ENCODE measurements at places on chromosomes 7 and 10.

- H3K27ac ChIP-seq, result no peak overlapping the region
- H3K36me3 ChIP-seq, result no peaks in the 10 kb centered on the region
- no peaks in the 10 kb centered on the region for H3K4me1 ChIP-seq
- no peak overlapping the region for H3K4me3 ChIP-seq
- no peak for DNase-seq
Measured at GRCh38 chr7:131898418-131898817, 342.0 kb upstream of the PODXL start.

DNA sequence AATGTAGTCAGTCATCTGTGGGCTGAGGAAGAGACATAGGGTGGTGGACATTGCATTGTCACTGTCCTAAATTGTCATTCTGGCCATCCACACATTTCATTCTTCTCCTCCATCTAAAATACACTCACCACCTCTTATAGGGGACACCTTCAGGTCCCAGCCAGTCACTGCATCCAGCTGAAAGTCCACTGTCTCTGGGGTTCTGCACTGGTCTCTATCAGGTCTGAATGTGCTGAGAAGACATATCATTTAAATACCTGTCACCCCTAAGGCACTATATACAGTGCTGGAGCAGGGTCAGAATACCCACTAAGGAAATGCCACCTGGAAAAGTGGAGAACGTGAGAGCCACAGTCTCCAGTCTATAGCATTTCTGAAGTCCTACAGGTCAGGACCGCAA is 29.6 kb downstream of the SH2D4B start:
- no peaks in the 10 kb centered on the region for H3K36me3 ChIP-seq
- H3K27me3 ChIP-seq, result peaks cover 3% of the 10 kb centered on the region
- H3K4me3 ChIP-seq, result no peak overlapping the region
- no peak for DNase-seq
- H3K27ac ChIP-seq, result no peak overlapping the region
- no peaks in the 10 kb centered on the region for H3K4me1 ChIP-seq

- peaks cover 7% of the 10 kb centered on the region for H3K27me3 ChIP-seq
- H3K36me3 ChIP-seq, result no peaks in the 10 kb centered on the region
- no peak for DNase-seq
- no peak overlapping the region for H3K27ac ChIP-seq
- H3K4me3 ChIP-seq, result no peak overlapping the region
Measured at GRCh38 chr7:144414815-144415214, 11.3 kb upstream of the NOBOX start.

DNA sequence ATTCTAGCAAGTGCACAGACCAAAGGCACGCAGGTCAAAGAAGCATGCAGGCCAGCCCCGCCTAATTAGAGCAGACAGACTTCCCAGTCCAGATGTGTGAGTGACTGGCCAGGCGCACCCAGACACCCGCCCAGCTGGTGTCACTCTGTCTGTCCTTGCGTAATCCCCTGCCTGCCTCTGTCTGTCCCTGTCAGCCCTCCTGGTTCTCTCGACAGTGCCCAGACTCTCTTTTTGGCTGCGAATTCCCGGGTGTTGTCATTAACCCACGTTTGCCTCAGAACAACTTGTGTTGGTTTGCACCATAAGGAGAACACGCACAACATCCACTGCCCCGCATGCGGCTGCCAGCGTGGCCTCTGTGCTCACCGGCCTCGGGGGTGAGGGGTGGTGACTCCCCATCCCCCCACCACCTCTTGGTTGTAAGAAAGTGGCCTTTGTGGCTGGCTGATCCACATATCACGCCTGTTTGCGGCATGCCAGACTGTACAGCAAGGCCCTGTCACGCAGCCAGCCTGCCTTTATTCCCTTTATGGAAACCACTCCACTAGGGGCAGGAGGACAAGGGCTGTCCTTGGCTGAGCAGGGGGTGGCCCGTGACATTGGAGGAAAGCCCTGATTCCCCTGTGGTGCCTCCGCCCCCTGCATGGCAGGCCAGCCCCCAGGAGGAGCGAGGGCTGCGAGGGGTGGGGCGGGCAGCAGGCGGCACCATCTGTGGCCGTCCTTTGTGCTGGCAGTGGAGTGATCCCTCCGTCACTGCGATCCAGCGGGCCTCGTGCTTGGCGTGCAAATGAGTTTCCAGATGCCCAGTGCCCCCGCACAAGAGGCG is 72.8 kb upstream of the PPIF start:
- H3K27ac ChIP-seq, result no peak overlapping the region
- H3K36me3 ChIP-seq, result peaks cover 11% of the 10 kb centered on the region
- no peak overlapping the region for H3K4me3 ChIP-seq
- no peaks in the 10 kb centered on the region for H3K4me1 ChIP-seq
- H3K27me3 ChIP-seq, result no peaks in the 10 kb centered on the region

GRCh38 chr7:80794631-80795573 is 123.9 kb downstream of the SEMA3C start:
- H3K4me1 ChIP-seq, result no peaks in the 10 kb centered on the region
- DNase-seq, result no peak
- H3K27ac ChIP-seq, result no peak overlapping the region
- no peaks in the 10 kb centered on the region for H3K27me3 ChIP-seq
- H3K4me3 ChIP-seq, result no peak overlapping the region
- H3K36me3 ChIP-seq, result no peaks in the 10 kb centered on the region
